ENCODE measurements at places on chromosomes 3 and 15. TPM values are rescaled to one million over a fixed set of nuclear protein-coding genes. Genes with fewer than 3 reads are reported as not detected.

- DNase-seq = no peak
These were observed 366.8 kb downstream of the VGLL3 start for GRCh38 chr3:86624192-86624591.

GRCh38 chr3:50237133-50237651 is 1.2 kb downstream of the GNAI2 start:
- DNase-seq = no peak

Gene ARGFX
- not detected for total RNA-seq

Gene FAM3D
- not detected for total RNA-seq

DNA sequence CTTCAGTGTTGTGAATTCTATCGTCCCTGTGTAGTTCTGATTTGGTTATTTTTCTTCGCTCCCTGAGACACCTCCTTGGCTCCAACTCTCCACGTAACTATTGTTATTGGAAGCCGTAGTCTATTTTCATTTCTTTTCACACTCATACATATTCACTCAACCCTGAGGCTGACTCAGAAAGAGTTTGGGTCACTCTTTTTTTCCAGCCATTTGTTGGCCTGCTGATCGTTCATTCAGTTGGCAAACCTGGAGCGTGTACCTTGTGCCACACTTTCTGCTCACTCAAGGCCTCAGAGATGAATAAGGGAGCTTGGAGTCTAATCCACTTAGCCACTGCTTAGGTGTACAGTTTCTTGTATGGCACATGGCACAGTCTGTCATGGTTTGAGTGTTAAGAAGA is 22.4 kb downstream of the GYG1 start:
- DNase-seq = no peak

DNA sequence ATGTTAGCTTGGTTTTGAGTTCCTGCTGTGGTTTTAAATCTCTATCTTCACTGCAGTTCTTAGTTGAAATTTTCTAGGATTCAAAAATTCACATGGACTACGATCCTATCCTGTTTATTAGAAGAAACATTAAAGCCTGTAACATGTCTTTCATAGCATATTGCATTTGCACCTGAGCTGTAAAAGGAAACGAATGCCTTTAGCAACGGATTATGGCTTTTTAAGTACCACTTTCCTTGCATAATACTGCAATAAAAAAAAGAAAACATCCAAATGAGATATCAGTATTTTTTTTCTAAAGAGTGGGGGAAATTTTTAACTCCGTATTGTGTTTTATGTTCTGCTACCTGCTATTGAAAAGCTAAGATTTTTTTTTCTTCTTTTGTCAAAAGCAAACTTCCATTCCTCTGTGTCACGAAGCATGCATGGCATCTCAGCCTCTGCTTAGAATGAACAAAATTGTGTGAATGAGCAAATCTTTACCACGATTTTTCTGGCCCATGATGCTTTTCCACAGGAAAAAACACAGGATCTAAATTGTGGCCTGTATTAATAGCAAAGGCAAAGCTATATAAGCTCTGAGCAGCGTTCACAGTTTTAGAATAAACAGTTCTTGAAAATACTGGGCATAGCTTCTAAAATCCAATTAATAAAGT is 110.0 kb upstream of the CDIN1 start:
- DNase-seq = no peak

All from Caco-2 (cell line).